ENCODE measurements at places on chromosomes 1 and 21.

GRCh38 chr1:19317126-19317910 is 5.2 kb downstream of the SLC66A1 start:
- DNase-seq, result no peak

DNA sequence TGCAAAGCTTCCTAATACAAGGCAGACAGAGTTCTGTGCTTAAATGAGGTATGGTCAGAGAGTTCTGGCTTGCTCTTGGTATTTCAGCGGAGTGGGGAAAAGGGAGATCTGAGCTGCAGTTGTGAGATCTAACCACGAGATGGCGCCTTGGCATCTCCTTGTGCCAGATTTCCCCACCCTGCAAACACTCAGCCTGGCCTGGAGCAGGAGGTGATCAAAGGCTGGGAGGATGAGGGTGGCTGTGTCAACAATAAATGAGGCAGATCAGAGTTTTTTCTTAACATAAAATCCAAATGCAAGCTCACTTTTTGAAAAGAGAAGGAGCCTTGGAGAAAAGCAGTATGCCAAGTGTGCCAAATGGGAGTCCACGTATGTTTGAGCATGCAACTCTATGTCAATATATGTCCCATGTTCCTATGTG is 4.1 kb upstream of the TFAP2E start:
- peak; percentile 51 for DNase-seq

DNA sequence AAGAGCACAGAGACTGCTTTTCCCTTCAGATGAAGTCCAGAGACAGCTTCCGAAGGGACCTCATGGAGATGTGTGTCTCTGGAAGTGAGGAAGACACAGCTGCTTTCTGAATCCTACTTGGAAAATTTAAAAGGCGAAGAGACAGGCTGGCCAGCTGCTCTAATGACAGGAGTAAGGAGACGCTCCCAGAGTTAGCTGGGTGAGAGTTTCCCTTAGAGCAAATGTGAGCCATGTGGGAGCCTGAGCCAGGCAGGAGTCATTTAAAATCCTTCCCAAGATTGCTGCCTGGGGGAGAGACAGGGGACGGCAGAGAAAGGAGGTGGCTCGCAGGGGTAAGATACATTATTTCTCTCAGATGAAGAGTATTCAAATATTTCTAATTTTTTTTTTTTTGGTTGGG is 53.1 kb downstream of the ZNF326 start:
- no peak for DNase-seq

DNA sequence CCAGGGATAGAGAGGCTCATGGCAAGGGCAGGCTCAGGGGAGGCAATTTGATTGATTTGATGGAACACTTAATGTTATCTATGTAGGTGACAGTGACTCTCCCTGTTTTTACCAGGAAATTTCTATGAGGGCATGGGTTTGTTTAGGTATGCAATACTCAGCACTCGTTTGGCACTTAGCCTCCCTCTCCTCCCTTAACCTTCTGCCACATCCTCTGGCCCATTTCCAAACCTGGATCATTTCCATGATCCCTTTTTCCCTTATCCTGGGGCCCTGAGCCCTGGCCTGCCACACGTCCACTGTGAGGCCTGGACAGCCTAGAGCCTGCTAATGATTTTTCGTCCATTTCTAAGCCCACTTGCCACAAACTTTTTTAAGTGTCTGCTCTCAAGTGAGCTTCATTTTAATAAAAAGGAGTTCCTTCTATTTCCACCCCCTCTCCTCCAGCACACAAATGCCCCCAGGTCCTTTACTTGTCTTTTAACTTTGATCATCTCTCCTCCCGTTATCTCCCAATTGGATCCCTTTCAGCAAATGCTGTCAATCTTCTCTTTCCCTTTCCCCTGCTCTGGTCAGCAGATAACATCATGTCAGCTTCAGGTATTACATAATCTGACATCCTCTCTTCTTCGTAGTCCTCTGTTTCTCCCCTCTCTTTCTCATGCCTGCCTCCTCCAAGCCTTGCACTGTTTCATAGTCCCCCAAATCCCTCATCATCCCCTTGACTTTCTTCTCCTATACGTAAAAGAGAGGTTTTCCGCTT is 37.8 kb upstream of the GADD45A start:
- DNase-seq, result peak; percentile 23

GRCh38 chr1:170623171-170623570 is 40.8 kb upstream of the PRRX1 start:
- DNase-seq, result peak; percentile 63

GRCh38 chr1:37945743-37946702 is 830 bp downstream of the INPP5B start:
- peak; percentile 89 for DNase-seq

GRCh38 chr1:33400153-33400911 is 30.6 kb downstream of the PHC2 start:
- no peak for DNase-seq

GRCh38 chr21:16634515-16634914 is 878.3 kb upstream of the CXADR start:
- no peak for DNase-seq

DNA sequence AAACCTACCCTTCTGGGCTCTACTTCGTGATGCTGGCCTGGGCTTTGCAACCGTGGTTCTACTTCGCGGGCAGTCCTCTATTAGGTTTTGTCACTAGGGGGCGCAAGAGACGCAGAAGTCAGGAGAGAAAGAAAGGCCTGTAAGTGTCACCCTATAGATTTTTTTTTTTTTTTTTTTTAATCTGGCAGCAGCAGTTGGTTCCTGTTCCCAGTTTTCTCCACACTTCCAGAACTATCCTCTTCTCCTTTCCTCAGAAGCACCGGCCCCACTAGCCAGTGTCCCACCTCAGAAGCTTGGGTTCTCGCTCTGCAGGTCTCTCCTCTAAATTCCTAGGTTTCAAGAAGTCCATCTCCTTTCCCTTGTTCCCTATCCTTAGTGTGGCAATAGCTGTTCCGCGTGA is 9.1 kb upstream of the LCE2D start:
- DNase-seq, result peak; percentile 12

GRCh38 chr1:24252185-24252780 is 65.2 kb upstream of the IFNLR1 start:
- DNase-seq, result no peak

DNA sequence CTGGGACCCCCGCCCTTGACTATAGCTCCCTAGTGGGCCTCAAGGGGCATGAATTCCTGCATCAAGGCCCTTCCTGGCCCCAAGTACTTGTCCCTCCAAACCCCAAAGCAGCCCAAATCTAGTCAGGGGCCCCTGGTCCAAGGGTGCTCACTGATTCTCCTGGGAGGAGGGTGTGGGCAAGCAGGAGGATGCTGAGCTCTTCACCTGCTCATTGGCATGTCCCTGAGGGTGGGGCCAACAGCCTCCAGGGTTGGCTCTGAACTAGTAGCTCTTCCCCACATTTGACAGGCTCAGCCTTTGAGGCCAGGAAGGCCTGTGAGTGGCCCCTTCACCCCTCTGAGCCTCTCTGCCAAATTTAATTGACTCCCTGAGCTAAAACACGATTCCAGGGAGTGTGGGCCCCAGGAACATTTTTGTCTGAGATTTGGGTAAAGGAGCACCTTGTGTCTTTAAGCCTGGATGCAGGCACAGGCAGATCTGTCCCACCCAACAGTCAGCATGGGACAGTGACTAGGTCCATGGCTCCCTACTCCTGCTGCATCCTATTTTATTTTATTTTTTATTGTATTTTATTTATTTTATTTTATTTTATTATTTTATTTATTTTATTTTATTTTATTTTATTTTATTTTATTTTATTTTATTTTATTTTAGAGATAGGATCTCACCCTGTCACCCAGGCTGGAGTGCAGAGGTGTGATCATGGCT is 11.0 kb upstream of the WNT9A start:
- DNase-seq, result no peak

GRCh38 chr1:239765163-239765562 is 326.5 kb upstream of the FMN2 start:
- no peak for DNase-seq

All from fibroblast of the conjunctiva (primary cell).